ENCODE measurements at places on chromosomes 11 and 22.
A peak's percentile ranks its signal among the peaks of the same experiment; 100 is the strongest.

DNA sequence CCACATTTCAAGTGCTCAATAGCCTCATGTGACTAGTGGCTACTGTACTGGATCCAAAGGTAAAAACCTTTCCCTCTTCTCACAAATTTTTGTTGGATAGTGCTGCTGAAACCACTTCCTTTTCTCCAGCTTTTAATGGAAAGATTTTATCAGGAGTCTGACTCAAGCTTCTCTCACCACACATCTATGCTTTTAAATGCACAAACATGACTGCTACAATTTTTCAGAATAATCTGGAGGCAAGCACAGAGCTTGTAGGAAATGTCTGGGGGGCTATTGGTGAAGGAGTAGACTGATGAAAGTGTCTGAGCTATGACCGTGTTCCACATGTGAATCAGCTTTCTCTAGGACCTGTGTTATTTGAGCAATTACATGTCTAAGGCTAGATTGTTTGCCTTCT lies 101.1 kb upstream of the FAT3 start:
- no peak for DNase-seq

DNA sequence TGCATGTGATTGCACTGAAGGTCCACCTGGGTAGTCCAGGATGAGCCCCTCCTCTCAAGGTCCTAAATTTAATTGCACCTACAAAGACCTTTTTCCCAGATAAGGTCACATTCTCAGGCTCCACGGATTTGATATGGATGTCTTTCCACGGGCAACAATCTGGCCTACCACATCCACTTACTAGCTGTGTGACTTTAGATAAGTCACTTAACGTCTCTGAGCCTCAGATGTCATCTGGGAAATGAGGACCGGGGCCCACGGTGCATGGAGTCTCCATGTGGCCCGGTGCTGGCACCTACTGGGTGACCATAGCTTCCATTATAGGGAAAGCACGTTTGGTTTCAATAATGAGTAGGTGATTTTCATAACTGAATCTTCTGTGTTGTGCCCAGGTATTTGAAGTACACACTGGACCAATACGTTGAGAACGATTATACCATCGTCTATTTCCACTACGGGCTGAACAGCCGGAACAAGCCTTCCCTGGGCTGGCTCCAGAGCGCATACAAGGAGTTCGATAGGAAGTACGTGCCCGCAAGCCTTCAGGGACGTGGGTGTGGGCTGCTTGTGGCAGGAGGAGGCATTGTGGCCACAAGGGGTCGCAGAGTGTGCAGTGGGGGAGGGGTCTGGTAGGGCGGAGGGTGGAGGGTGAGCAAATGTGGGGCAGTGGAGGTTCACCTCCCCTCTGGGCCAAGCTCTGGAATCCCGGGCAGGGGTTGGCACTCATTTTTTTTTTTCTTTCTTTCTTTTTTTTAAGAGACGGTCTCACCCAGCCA lies 55.7 kb downstream of the ARHGAP8 start:
- DNase-seq = peak; percentile 7

GRCh38 chr11:95330302-95330701 lies 99.3 kb upstream of the SESN3 start:
- DNase-seq = no peak

GRCh38 chr11:114479331-114479730 lies 40.1 kb downstream of the REXO2 start:
- DNase-seq = no peak

- DNase-seq = peak; percentile 93
Measured at GRCh38 chr22:23144932-23145877, at the start of gene RAB36. Gene RAB36 (plus strand): TSS chr22:23145477. CDS start chr22:23146617, 1,140 bp downstream.

GRCh38 chr11:72088076-72088808 lies 7.6 kb downstream of the LRRC51 start:
- DNase-seq = no peak

DNA sequence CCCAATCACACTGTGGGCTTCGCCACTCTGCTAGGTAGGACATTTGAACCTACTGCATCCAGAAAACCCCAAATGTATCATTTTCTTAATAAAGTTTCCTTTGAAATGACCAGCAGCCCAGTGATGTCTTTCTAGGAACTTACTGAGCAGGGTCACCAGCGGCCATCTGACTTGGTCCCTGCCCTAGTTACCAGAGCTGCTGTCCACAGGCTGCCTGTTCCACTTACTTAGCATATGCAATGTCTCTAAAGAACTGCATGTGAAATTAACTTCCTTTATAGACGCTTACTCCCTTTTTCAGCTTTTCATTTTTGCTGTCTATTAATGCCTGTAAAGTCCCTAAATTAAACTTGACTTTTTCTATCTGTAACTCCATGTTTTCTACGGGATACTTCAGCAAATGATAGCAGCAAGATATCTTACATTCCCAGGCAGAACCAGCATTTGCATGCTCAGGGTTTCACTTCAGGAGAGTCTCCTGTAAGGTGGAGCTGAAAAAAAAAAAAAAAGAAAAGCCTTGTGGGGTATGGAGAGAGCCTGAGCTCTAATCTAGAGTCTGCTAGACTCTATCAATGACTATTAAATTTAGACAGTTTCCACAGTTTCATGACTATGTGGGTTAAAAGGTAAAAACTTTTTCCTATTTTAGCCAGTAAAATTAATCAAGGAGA lies 125.0 kb downstream of the FAT3 start:
- DNase-seq = no peak

- no peak for DNase-seq
Measured at GRCh38 chr22:46664301-46664855, 44.2 kb downstream of the GRAMD4 start.

DNA sequence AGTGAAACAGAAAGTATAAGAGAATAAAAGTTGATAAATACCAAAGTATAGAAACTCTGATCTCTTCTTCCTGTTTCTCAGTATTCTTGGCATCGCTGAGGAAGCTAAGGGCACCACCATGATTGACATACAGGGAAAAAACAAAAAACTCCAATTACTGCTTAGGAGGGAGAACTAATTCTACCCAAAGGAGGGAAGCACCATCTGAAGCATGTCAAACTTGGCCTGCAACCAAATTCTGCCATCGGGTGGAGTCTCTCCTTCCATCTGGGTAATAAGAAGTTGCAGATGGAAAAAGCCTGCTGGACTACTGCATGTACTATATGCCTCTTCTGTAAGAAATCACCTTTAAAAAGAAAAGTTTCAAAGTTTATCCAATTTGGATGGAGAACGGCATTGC lies 30.5 kb upstream of the PPP2R1B start:
- no peak for DNase-seq

GRCh38 chr11:69654001-69654659 lies 13.2 kb downstream of the CCND1 start:
- DNase-seq = no peak

- DNase-seq = peak; percentile 95
Measured at GRCh38 chr22:41446639-41447434, at the start of gene TOB2. Gene TOB2 (minus strand): TSS chr22:41446801. CDS start chr22:41437345, 9,456 bp downstream.

- DNase-seq = peak; percentile 65
Measured at GRCh38 chr11:128733440-128734102, 39.7 kb downstream of the FLI1 start.

GRCh38 chr11:45208135-45208534 lies 61.7 kb downstream of the PRDM11 start:
- DNase-seq = no peak

- DNase-seq = no peak
Measured at GRCh38 chr22:26615830-26616435, 1.9 kb downstream of the CRYBB1 start.

DNA sequence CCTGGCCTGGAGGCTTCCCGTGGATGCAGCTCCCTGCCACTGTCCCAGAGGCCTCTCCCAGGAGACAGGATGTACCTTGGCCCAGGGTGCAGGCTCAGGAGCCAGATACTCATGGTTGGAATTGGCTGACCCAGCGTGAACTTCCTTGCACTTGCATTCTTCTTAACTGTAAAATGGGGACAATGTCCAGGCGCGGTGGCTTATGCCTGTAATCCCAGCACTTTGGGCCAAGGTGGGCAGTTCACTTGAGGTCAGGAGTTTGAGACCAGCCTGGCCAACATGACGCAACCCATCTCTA lies 20.1 kb upstream of the ST3GAL4 start:
- no peak for DNase-seq

DNA sequence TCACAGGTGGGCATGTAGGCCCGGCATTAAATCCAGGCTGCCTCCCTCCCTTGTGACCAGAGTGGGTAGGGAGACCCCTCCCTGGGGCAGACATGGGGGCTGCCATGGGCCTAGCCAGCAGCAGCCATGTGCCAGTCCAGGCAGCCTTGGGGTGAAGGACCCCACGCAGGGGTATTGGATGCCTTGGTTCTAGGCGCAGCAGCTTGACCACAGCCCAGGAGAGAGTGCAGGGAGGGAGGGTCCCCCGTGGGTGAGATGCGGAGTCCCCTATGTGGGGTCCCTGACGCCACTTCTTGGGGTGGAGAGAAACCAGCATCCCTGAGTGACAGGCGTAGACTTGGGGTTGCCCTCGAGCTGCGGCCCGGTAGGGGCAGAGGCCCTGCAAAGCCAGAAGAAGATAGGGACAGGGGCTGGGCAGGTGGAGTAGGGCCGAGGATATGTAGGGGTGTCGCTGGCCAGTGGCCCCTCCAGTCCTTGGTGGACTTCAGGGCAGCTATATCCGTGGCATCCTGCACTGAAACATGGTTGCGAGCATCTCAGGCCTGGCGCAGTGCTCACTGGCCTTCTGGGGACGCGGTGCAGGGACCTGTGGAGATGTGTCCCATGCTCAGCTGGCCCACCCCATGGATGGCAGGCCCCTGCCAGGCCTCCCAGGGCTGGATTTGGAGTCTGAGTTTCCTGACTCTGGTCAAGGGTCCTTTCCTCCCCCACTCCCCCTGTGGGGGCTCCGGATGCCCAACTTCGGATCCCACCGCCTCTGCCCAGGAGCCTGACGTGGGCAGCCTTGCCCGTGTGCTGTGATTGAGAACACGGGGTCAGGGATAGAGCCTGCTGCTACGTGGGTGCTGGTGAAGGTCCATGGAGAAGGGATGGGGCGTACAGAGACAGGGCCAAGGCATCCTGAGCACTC lies 1179.8 kb downstream of the BRD1 start:
- no peak for DNase-seq

GRCh38 chr11:31798057-31798553 lies 13.0 kb downstream of the PAX6 start:
- DNase-seq = no peak

DNA sequence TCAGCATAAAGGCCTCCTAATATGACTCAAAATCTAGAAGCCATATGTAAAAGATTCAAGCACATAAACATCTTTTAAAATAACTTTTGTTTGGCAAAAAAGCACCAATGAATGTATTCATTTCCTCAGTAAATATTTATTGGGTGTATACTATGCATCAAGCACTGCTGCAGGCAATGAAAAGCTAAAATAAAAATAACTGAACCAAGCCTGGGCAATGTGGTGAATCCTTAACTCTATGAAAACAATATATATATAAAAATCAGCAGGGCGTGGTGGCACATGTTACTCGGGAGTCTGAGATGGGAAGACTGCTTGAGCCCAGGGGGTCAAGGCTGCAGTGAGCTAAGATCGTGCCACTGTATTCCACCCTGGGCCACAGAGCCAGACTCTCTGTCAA lies 27.8 kb downstream of the PIK3C2A start:
- no peak for DNase-seq

DNA sequence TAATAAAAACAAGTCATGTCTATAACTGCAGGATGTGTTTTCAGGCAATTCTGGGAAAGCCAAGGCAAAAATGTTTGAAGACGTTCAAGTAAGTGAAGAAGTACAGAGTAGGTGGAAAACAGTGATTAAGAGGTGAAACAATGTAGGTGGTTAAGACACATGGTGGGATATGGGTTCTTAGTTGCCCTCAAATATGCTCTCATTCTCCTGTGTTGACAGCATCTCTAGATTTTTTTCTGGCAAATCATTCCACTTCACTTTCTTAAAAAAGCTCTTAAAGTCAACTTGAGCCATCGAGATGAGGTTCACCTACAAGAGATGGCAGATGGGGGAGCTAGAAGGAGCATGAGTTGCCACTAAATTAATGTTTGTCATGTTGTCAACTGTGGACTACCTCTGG lies 1041.0 kb upstream of the CNTN5 start:
- no peak for DNase-seq

DNA sequence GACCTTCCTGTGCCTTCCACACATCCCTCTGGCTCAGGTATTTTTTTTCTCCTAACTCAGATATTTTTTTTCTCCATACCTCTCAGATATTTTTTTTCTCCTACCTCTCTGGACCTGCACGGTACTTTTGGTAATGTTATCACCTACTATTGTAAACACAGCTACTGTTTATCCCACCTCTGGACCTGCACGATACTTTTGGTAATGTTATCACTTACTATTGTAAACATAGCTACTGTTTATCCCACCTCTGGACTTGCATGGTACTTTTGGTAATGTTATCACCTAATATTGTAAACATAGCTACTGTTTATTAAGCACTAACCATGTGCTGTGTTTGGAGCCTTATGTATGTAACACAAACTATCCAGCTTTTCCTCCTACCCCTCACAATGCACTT lies 12.1 kb upstream of the UPB1 start:
- no peak for DNase-seq

Measured in CD4-positive, alpha-beta T cell treated with Interleukin-17A for 4 hours (primary cell).